Endothelial cell of umbilical vein (primary cell): ENCODE measurements at places on chromosomes 4 and X. TPM values are rescaled to one million over a fixed set of nuclear protein-coding genes. Genes with fewer than 3 reads are reported as not detected.
A peak's percentile ranks its signal among the peaks of the same experiment; 100 is the strongest.

PAGE2B gene
- not detected in 2 replicates for total RNA-seq

GRCh38 chrX:51779306-51779705, 36.1 kb downstream of the GSPT2 start:
- no peaks in the 10 kb centered on the region for H3K36me3 ChIP-seq
- DNase-seq, result no peak
- no peaks in the 10 kb centered on the region for H3K4me1 ChIP-seq
- no peaks in the 10 kb centered on the region for H3K27me3 ChIP-seq
- H3K27ac ChIP-seq, result no peak overlapping the region

- no peaks in the 10 kb centered on the region for H3K36me3 ChIP-seq
- no peak for DNase-seq
- no peak overlapping the region for H3K4me3 ChIP-seq
- no peak overlapping the region for H3K27ac ChIP-seq
Observed at GRCh38 chr4:48119646-48120045, 14.4 kb downstream of the TXK start.

DNA sequence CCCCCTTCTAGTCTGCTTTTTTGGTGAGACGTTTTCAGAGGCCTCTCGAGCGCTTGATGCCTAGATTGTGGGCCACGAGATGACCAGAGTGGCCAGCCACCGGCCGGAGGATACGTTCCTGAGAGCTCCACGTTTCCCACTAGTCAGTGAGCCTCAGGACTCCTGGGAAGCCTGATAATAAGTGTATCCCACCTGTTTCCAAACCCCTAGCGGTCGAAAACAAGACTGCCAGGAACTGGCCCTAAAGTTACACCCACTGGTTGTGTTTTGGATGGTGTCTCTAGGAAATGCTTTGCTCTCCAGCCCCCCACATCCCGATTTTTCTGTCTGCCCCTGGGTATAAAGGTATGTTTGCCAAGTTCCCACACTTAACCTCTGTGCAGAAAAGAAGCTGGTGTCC, 4.6 kb upstream of the RS1 start:
- no peak overlapping the region for H3K27ac ChIP-seq
- H3K36me3 ChIP-seq, result no peaks in the 10 kb centered on the region
- H3K27me3 ChIP-seq, result no peaks in the 10 kb centered on the region
- H3K4me1 ChIP-seq, result no peaks in the 10 kb centered on the region
- no peak for DNase-seq

GRCh38 chr4:1579001-1579900, 104.9 kb downstream of the FAM53A start:
- H3K27ac ChIP-seq, result no peak overlapping the region
- DNase-seq, result peak; percentile 34
- peak overlapping the region; percentile 75 for H3K4me3 ChIP-seq

SLC9B1 gene
- 0.49 TPM in 1 of 2 replicates, not detected in the other for total RNA-seq

PRDM8 gene
- total RNA-seq, result 0.42 and 0.82 TPM in 2 replicates

GRCh38 chr4:172900900-172901299, 267.7 kb upstream of the GALNT7 start:
- H3K36me3 ChIP-seq, result no peaks in the 10 kb centered on the region
- H3K4me3 ChIP-seq, result no peak overlapping the region
- no peak for DNase-seq
- no peaks in the 10 kb centered on the region for H3K4me1 ChIP-seq
- H3K27me3 ChIP-seq, result no peaks in the 10 kb centered on the region
- H3K27ac ChIP-seq, result no peak overlapping the region

- no peak overlapping the region for H3K4me3 ChIP-seq
- no peak for DNase-seq
- H3K36me3 ChIP-seq, result no peaks in the 10 kb centered on the region
- no peak overlapping the region for H3K27ac ChIP-seq
- H3K4me1 ChIP-seq, result peaks cover 4% of the 10 kb centered on the region
Observed at GRCh38 chrX:11474576-11474975, 181.4 kb downstream of the AMELX start.

DNA sequence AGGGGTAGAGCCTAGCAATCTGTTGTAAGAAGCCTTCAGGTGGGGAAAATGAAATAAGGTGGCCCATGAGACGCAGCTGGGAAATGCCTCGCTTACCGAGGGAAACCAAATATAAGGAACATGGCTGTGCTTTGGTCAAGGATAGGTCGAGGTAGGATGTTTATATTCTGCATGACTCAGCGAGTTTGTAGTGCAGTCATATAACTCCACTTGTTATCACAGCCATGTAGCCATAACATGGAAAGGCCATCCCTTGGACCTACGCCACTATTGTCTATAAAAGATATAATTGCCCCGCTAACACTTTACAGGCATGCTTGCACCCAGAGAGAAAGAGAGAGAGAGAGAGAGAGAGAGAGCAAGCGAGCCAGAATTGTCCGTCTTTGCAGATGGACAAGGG, 80.9 kb upstream of the GLRA2 start:
- no peak for DNase-seq
- no peaks in the 10 kb centered on the region for H3K4me1 ChIP-seq
- H3K36me3 ChIP-seq, result no peaks in the 10 kb centered on the region
- no peak overlapping the region for H3K27ac ChIP-seq

- H3K27me3 ChIP-seq, result no peaks in the 10 kb centered on the region
- peak; percentile 53 for DNase-seq
- H3K4me3 ChIP-seq, result no peak overlapping the region
- H3K36me3 ChIP-seq, result no peaks in the 10 kb centered on the region
Observed at GRCh38 chr4:144580430-144580829, 65.5 kb upstream of the HHIP start.

- no peak overlapping the region for H3K27ac ChIP-seq
- no peaks in the 10 kb centered on the region for H3K27me3 ChIP-seq
- no peak for DNase-seq
- no peaks in the 10 kb centered on the region for H3K36me3 ChIP-seq
- peaks cover 18% of the 10 kb centered on the region for H3K4me1 ChIP-seq
Observed at GRCh38 chr4:183304538-183304937, 15.5 kb downstream of the CLDN22 start.

- DNase-seq, result no peak
- H3K27me3 ChIP-seq, result no peaks in the 10 kb centered on the region
- no peak overlapping the region for H3K4me3 ChIP-seq
- no peaks in the 10 kb centered on the region for H3K36me3 ChIP-seq
- H3K4me1 ChIP-seq, result no peaks in the 10 kb centered on the region
Observed at GRCh38 chr4:131526686-131527085, 1622.4 kb upstream of the PCDH10 start.

CXCL6 gene
- 0.25 and 1.2 TPM in 2 replicates for total RNA-seq
